ENCODE measurements at places on chromosomes 3 and 15. TPM values are rescaled to one million over a fixed set of nuclear protein-coding genes. Genes with fewer than 3 reads are reported as not detected.

GABRA5 gene
- total RNA-seq: not detected

GRCh38 chr3:196013587-196014487 lies 68.1 kb downstream of the TFRC start:
- peaks cover 6% of the 10 kb centered on the region for H3K36me3 ChIP-seq
- H3K27me3 ChIP-seq: peaks cover 16% of the 10 kb centered on the region
- no peak overlapping the region for H3K4me3 ChIP-seq
- H3K4me1 ChIP-seq: peaks cover 8% of the 10 kb centered on the region

GRCh38 chr3:42582474-42583070 lies 805 bp upstream of the SEC22C start:
- peak overlapping the region; percentile 91 for H3K4me3 ChIP-seq
- H3K36me3 ChIP-seq: peaks cover 7% of the 10 kb centered on the region
- no peak for DNase-seq
- peak overlapping the region; percentile 94 for H3K27ac ChIP-seq

ADCY5 gene
- 8.0 TPM for total RNA-seq

TICRR gene
- total RNA-seq: 2.4 TPM

Measured in chondrocyte (in vitro differentiated cells).